ENCODE measurements at places on chromosomes 1 and 21.

DNA sequence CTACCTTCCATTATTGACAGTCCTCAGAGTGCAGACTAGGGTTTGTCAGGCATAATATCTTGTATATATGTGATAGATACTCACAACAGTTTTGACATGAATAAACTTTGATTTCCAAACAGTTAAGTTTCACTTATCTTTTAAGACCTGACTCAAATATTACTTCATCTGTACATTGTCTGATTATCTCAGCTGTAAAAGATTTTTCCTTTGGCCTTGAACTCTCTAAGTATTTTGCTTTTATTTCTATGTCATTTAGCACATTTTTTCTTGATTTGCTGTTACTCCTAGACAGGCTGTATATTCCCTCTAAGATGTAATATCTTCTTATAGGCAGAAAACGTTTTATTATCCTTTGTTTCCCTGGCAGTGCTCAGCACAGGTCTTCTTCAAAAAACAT, 65.6 kb upstream of the DMRTA2 start:
- DNase-seq, result no peak

DNA sequence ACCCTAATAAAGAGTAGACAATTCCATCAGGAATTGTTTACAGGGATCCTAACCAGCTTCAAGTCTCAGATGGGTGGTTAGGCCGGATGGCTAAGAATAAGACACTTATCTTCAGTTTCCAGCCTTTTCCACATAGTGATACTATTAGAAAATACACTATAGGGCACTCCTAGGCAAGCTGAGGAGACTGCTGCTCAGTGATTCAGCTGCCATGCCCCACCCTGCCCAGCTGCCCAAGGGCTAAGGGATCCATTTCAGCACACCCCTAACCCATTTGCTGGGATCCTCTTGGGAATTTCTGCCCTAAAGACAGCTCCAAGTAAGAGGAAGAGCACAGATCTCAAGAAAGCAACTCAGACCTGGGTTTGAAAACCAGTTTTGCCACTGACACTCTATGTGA, 31.9 kb downstream of the PLPP3 start:
- DNase-seq, result no peak

- no peak for DNase-seq
Observed at GRCh38 chr1:87796471-87796901, 467.8 kb downstream of the LMO4 start.

GRCh38 chr1:227603327-227603726, 40.0 kb downstream of the ZNF678 start:
- no peak for DNase-seq

GRCh38 chr1:9836632-9836960, 12.8 kb upstream of the CLSTN1 start:
- no peak for DNase-seq

All from stimulated activated CD4-positive, alpha-beta T cell treated with anti-CD3 and anti-CD28 coated beads, TNF-alpha, amount 100 ng/mL, for 24 hours (primary cell).